A549 treated with ZK216348 at 1 μM for 4 hours (cell line): ENCODE measurements at places on chromosomes 3 and 15. TPM values are rescaled to one million over a fixed set of nuclear protein-coding genes. Genes with fewer than 3 reads are reported as not detected.

GBE1 gene
- 24.0 to 31.7 TPM (median 28.0 TPM) in 5 replicates for total RNA-seq

CACNA2D3 gene
- total RNA-seq = 0.04 to 0.29 TPM (median 0.07 TPM) in 3 of 5 replicates, not detected in the others

UBA5 gene
- 21.4 to 28.7 TPM (median 26.6 TPM) in 5 replicates for total RNA-seq

TBCCD1 gene
- total RNA-seq = 5.2 to 6.9 TPM (median 6.6 TPM) in 5 replicates

SETD2 gene
- 18.1 to 24.9 TPM (median 19.8 TPM) in 5 replicates for total RNA-seq

UROC1 gene
- total RNA-seq = not detected in 5 replicates

GRM7 gene
- total RNA-seq = not detected in 5 replicates

NR2E3 gene
- 0.20 to 0.23 TPM in 2 of 5 replicates, not detected in the others for total RNA-seq
